ENCODE measurements at places on chromosomes 1 and 21.

DNA sequence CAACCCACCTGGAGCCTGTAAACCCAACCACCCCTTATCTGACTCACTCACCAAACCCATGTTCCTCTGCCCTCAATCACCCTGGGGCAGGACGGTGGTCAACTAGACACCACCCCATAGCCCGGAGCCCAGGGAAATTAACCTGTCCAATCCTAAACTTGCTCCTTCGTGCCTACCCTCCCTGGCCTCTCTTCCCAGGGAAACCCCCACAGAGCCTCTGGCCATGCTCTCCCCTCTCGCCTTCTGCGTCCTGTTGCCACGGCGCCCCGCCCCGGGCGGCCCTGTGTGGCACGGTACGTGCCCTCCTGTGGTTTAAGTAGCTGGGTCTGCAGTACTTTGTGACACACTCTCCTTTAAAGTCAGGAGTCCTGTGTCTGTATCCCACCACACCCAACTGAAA, 4.0 kb upstream of the FTCD start:
- no peak for DNase-seq

DNA sequence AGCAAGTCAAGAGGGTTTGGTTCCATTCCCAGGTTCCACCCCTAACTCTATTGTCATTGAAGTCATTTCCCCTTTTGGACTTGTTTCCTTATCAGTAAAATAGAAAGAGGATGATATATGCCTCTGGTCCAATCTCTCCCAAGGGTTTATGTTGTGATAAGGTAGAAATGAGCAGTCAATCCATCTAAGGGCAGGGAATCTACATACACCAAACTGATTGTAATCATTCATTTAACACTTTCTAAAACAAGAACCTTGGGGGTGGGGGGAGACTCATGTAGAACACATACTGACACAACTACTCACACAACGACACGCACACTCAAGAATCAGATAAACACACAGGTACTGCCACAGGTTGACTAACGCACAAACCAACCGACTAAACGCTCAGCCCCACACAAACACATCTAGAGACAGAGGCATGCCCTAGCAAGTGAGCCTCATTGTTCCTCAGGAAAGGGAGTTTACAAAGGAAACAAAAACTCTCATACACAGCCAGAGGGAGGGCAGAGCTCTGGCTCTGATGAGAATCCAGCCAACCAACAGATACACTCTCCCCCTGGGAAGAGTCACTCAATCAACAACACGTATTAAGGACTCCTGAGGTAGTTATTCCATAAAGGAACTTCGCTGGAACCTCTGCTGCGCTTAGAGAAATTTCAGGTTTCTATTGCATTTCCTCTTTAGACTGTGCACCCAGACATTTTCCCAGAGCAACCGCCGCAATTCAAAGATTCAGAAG, 1.0 kb downstream of the F11R start:
- peak; percentile 39 for DNase-seq

DNA sequence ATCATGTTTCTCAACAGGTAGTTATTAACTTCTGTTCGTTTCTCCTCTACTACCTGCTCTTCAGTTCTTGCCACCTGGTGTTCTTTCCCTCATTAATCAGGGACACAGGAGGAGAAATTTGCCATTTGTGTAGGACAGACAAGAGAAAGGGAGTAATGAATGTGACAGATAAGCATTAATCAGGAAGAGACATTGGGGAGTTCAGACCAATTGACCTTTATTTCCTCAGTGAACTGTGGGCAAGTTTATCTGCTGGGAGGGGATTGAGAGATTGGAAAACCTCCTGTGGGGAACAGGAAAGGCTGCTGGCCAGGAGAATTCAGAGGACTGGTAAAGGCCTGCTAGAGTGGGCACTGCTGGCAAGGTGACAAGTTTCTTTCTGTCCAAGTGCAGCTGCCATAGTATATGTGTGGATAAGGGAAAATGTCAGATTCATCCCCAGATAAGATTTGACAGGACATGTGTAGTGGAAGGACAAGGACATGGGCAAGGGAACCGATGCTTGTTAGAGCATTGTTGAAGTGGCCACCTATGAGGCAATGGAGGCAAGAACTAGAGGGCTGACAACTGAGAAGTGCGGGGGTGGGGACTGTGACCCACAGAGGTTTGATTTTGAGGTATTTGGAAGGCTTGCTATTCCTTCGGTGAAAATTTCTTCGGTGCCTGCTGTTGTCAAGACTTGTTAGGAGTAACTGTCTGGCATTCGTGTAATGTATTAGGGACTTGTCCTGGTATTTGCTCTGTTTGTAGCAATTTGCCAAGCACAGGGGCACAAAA, 12.6 kb downstream of the SZT2 start:
- DNase-seq, result no peak

GRCh38 chr1:31834501-31834900, 18.7 kb upstream of the SPOCD1 start:
- DNase-seq, result no peak

DNA sequence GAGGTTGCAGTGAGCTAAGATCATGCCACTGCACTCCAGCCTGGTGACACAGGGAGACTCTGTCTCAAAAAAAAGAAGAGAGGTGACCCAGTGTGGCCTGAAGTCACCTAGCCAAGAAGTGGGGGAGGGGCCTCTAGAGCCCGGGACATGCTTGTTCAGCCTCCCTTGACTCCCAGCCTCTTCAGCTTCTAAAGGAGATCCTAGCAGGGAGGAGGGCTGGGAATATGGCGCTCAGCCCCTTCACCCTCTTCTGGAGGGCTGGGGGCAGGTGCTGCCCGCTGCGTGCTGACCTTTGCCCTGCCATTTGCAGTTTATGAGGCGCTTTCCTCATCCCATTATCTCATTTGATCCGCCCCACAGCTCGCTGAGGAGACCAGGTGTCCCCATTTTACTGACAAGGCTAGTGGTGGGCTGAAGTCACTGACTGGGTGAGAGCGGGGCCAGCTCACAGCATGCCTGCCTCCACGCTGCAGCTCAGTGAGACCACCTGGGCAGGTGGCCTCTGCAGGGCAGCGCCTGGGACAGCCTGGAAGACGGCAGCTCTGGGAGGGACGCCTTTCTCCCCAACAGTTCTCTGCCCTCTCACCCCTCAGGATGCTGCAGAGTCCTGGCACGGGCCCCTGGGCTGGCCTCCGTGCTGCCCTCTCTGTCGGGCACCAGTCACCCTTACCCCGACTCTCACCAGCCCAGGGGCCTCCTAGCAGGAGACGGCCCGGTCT, 7.5 kb downstream of the ELF3 start:
- no peak for DNase-seq

- DNase-seq, result no peak
Measured at GRCh38 chr1:56453417-56454078, 125.8 kb downstream of the PLPP3 start.

- DNase-seq, result no peak
Measured at GRCh38 chr21:46154155-46154954, 1.0 kb downstream of the FTCD start.

DNA sequence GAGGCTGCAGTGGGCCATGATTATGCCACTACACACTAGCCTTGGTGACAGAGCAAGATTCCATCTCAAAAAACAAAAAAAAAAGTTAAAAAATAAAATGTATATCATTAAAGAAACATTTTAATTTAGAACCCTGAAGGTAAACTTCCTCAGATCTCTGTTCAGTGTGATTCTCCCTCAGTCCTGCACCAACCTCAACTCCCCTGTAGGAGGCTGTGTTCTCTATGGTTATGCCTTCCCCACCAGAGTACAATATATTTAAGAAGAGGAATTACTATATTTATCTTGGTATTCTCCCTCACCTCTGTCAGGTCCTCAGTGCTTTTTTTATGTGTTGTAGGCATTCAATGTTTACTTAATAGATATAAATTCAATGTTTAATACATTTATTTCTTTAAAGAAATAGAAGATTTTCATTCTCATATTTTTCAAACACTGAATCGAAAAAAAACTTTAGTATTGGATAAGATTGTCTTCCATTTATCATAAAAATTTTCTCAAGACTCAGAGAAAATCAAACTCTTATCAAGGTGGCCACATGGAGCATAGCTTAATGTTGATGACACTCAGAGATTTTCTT, 4.8 kb upstream of the LRRC8B start:
- DNase-seq, result peak; percentile 73

DNA sequence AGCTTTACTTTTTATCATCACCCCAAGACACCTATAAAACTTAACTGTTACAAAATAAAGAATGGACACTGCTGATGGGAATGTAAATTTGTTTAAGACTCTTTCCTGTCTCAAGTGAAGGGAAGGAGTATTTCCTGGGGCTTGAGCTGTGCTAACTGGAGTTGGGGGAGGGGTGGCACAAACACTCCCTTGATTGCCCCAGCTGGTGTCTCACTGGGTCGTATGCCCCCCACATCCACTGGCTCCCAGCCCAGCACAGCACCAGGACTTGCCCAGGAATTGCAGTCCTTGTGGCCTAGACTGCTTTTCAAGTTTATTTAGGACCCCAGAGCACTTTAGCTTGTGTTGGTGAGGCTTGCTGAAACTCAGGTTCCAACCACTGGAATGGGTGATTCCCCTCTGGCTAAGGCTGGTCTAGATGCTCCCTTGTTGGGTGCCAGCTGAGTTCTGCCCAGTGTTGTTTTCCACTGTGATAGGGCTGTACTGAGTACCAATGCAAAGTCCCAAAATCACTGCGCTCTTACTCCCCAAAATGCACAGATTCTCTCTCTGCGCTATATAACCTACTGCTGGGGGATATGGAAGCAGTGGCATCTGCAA, 49.1 kb upstream of the DR1 start:
- no peak for DNase-seq

DNA sequence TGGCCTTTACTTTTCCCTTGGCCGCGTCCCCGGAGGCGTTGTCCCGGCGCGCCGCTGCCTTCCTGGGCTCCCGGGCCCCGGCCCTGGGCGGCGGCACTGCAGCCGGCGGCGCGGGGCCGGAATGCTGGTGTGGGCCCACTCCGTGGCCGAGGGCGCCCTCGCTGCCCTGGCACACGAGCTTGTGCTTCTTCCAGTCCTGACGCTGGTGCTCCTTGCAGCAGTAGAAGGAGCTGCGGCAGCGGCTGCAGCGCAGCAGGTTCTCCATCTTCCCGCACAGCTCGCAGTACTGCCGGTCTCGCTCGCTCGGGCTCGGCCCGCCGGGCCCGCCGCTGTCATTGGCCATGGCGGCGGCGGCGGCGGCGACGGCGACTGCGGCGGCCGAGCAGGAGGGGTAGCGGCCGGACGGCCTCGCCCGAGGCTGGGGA, 529 bp downstream of the EGLN1 start:
- DNase-seq, result peak; percentile 64

DNA sequence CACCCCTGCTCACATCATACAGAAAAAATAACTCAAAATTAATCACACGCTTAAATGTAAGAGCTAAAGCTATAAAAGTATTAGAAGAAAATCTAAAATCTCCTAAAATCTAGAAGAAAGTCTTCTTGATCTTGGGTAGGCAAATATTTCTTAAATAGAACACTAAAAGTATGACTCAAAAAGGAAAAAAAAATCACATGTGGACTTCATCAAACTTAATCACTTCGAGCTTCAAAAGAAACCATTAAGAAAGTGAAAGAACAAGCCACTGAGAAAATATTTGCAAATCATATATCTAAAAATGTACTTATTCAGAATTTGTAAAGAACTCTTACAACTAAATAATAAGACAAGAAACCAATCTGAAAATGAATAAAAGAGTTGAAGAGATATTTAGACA, 32.7 kb downstream of the LRRC52 start:
- DNase-seq, result no peak

DNA sequence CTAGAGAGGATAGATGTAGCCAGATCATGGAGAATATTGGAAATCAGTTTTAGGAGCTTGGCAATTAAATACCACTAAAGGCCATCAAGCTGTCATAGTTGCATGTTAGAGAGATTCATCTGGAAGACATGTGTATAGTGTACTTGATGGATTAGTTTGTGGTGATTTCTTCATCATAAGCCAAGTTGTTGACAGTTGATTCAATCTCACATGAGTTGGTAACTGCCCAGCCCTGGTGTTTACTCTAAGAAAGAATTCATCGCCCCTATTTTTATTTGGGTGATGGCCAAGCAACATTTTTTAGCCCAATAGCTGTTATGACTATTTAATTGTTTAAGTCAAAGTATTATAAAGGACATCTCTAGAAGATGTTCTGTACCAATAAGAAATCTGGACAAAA, 737.6 kb downstream of the PLA2G4A start:
- DNase-seq, result no peak

DNA sequence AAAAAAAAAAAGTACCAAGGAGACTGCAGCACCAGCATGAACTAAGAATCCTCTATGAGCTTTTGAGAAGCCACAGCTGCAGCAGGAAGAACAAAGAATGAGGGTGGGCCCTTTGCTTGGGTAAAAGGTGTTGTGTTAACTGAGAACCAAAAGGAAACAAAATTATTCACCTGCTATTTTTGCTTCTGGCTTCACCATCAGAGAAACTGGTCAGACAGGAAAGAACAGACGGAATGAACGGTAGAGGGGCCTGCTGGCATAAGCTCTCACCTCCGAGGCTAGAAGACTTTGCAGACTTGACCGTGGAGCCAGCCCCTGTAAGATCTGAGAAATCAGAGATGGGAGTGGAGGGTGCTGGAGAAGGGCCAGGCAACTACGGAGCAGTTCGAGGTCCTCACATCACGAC, 27.6 kb downstream of the IL10RB start:
- DNase-seq, result no peak

DNA sequence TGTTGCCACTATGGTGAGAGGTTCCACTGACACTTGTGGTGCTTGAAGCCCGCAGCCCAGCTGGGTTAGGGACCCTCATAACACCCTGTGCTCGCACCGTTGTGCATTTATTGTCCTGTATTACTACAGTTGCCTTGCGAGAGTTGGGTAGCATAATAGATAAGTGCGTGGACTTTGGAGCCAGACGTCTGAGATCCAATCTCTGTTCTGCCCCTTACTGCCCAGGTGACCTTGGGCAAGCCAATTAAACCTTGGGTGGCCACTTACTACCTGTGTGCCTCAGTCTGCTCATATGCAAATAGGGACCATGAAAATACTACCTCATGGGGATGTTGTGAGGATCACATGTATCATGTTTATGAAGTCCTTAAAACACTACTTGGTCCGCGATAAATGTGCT, 13.3 kb downstream of the C8B start:
- no peak for DNase-seq

- no peak for DNase-seq
Measured at GRCh38 chr1:65681096-65681495, 111.6 kb upstream of the PDE4B start.
